ENCODE measurements at places on chromosomes 4 and X.

- peak; percentile 52 for DNase-seq
Observed at GRCh38 chr4:83082777-83083176, 31.8 kb downstream of the PLAC8 start.

GRCh38 chr4:156746111-156746510 lies 225.5 kb downstream of the PDGFC start:
- no peak for DNase-seq

DNA sequence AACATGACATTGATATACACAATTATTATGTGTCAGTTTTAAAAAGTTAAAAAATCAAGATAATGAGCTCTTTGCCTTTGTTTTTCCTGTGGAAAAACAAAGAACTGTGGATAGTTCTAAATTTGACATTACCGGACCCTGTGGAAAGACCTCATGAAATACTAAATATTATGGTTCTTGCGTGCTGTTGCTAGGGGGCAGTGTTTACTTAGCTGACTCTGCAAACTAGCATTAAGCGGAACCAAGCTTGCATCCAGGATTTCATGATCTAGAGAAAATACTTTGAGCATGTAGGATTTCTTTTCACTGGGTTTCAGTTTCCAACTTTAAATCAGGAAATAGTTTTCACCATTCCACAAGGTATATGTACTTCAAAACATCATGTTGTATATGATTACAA lies 33.6 kb downstream of the CLCN4 start:
- peak; percentile 74 for DNase-seq

- no peak for DNase-seq
Observed at GRCh38 chr4:141155586-141155985, 22.3 kb upstream of the RNF150 start.

- DNase-seq = no peak
Observed at GRCh38 chr4:30005995-30006394, 714.2 kb upstream of the PCDH7 start.

- DNase-seq = no peak
Observed at GRCh38 chr4:1177274-1178141, 5.1 kb upstream of the SPON2 start.

DNA sequence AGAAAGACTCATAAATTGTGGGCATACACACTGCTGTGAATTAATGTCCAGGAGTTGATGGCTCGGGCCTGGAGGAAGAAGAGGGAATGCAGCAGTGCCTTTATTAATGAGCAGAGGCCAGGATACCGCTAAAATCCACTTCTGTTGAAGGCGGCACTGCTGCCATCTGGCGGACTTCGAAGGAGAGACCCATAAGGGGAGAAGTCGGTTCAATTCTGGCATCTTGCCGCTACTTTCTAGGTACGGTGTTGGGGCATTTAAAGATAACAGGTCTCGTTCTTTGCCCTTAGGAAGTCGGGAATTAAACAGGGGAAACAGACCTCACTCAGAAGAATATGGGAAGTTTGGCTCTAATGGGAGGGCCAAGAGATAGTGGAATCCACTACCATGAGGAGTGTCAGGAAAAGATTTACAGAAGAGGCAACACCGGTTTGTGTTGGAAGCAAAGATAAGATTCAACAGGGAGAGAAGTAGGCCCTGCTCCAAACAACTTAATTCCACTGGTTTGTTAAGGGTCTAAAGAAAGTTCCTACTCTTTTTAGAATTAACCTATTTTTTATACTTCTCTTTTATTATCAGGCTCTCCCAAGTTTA lies 133.6 kb upstream of the GIMD1 start:
- peak; percentile 61 for DNase-seq

DNA sequence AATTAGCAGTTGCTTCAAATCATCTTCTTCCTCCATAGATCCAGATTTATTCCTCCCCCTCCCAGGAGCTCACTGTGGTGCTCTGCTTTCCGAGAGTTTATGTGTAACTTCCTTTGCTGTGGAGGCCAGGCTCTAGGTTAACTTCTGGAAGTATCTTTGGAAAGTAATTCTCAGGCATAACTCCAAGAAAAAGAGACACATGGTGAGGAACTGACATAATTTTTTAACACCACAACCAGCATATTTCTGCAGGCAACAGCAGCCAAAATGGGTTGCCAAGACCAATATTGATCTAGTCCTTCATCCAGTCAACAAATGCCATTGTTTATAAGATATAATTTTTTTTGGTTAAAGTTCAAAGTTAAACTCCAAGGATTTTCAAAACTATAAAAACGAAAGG lies 114.5 kb upstream of the RBPJ start:
- DNase-seq = peak; percentile 11

DNA sequence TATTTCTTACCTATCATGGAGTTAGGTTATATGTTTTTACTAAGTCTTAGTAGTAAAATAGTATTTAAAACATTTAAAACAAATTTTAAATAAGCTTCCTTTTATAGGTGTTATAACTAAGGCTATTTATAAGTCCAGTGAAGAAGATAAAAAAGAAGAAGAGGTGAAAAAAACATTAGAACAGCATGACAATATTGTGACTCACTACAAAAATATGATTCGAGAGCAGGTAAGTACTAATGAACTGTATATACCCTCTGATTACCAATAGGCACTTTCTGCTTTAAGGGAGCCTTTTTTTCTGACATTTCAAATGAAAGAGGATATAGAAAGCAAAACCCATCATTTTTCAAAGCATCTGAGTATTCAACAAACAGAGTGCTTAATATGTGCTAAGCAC lies 76.6 kb downstream of the USO1 start:
- DNase-seq = no peak

DNA sequence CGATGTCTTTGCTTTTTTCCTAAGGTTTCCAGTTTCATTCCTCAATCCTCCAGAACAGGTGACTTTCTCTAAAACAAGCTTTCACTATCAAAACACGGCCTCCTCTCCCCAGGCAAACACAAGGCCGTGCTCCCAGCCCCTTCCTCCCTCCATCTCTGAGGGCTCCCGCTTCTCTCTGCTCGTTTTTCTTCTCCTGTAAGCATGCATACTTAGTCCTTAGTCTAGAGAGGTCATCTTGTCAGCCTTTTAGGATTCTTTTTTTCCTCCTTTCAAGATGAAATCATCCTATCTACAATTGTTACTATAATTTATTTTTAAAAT lies 18.7 kb downstream of the DCTD start:
- DNase-seq = no peak

- DNase-seq = no peak
Observed at GRCh38 chr4:121551881-121552280, 144.9 kb downstream of the ANXA5 start.

GRCh38 chrX:120426599-120426998 lies 42.5 kb downstream of the LAMP2 start:
- no peak for DNase-seq

DNA sequence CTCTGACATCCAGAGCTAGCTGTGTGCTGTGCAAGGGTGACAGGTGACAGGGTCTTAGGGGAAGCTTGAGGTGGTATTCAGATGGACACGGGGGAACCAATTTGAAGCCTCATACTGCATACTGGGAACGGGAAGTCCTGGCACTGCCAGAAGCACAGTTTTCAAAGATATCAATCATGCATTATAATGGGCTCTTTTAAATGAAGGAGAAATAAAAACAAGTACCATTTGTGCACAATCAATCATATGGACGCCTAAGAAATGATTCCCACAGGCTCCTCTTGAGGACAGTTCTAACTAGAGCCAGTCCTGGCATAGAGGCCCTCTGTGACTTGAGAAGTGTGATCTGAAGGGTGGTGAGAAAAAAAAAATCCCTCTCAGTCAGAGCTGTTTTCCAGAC lies 50.9 kb downstream of the TSC22D3 start:
- DNase-seq = peak; percentile 17

DNA sequence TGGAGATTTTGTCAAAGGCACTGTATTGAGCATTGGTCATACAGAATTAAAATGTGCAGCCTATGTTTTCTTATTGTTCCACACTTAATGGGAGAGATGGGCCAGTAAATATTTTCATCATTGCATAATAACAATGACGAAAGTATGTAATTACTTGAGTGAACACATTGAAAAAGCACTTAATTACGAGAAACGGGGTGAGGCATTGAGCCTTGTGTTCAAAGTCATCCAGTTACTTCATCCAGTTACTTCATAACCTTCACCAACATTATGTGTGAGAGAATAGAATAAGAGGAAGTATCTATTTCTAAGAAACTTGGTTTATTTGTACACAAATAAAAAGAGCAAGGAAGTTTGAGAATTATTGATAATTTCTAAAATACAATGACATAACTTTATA lies 1427.0 kb downstream of the ADGRL3 start:
- DNase-seq = no peak

GRCh38 chr4:140091305-140091704 lies 62.7 kb downstream of the MAML3 start:
- DNase-seq = no peak

- no peak for DNase-seq
Observed at GRCh38 chr4:77593101-77593500, 12.5 kb upstream of the CXCL13 start.

GRCh38 chr4:70818173-70818855 lies 21.4 kb downstream of the GRSF1 start:
- no peak for DNase-seq

- no peak for DNase-seq
Observed at GRCh38 chrX:65758505-65758904, 91.1 kb downstream of the MSN start.

GRCh38 chr4:8035371-8035780 lies 95.7 kb upstream of the AFAP1 start:
- no peak for DNase-seq

- DNase-seq = no peak
Observed at GRCh38 chr4:71266090-71266794, 72.6 kb upstream of the SLC4A4 start.

- no peak for DNase-seq
Observed at GRCh38 chr4:41763729-41764128, 15.2 kb upstream of the PHOX2B start.

GRCh38 chr4:70739496-70740337 lies 18.0 kb downstream of the RUFY3 start:
- DNase-seq = no peak

Measured in NCI-H69 (cell line).